Adipocyte (in vitro differentiated cells): ENCODE measurements at places on chromosomes 1 and 21.
A peak's percentile ranks its signal among the peaks of the same experiment; 100 is the strongest.

- no peak for DNase-seq
Measured at GRCh38 chr1:21521717-21522060, 12.5 kb downstream of the ALPL start.

- no peak for DNase-seq
Measured at GRCh38 chr1:168507231-168507630, 36.6 kb downstream of the XCL2 start.

DNA sequence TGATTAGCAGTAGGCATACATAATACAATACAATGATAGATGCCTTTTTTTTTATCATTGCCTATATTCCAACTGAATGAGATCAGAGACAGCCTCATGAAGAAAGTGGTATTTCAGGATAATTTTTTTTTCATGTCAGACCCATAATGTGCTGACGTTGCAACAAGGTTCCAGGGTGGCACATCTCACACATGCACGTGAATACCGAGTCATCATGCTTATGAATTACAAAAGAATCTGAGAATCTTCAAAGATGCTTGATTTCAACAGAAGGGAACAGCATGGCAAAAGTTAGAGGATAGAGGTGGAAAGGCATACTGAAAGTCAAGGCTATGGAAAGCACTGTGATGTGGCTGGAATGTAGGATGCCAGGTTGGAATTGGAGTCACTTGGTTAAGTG lies 5.0 kb upstream of the RNF11 start:
- no peak for DNase-seq

DNA sequence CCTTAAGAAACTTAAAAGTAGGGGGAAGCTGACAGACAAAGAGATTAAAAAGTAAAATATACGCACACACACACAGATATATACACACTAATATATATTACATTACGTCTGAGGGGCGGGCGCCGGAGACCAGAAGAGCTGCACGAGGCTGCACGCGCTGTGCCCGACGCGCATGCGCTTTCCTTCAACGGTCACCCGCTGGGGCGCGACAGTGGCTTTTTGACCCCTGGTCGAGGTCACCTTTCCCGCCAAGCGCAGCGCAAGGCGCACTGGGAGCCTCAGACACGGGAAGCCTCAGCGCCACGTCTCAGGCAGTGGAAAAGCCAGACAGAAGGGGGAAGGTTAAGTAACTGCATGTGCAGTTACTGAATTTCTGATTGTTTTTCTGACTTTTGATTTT lies at the start of gene HORMAD1:
HORMAD1 (minus strand) TSS at position 193 of the 400 bp plus-strand sequence. CDS start 1,390 bp downstream, outside the sequence.
- DNase-seq: no peak

GRCh38 chr1:205248793-205249601 lies 21.3 kb downstream of the TMCC2 start:
- DNase-seq: peak; percentile 56

DNA sequence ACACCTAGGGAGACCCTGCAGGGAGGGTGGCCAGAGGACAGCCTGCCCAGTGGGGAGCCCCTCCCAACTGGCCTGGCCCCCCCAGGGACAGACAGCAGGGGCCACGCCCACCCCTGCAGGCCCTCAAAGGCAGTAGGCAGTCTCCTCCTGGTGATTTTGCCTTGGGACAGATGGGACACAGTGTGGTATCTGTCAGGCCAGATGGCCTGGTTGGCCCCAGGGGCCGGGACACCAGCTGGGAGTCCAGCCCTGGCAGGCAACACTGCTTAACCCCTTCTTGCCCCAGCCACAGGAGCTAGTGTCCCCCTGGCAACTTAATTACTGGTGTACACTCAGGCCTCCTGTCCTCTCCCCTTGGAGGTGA lies 17.8 kb downstream of the IFFO2 start:
- no peak for DNase-seq

DNA sequence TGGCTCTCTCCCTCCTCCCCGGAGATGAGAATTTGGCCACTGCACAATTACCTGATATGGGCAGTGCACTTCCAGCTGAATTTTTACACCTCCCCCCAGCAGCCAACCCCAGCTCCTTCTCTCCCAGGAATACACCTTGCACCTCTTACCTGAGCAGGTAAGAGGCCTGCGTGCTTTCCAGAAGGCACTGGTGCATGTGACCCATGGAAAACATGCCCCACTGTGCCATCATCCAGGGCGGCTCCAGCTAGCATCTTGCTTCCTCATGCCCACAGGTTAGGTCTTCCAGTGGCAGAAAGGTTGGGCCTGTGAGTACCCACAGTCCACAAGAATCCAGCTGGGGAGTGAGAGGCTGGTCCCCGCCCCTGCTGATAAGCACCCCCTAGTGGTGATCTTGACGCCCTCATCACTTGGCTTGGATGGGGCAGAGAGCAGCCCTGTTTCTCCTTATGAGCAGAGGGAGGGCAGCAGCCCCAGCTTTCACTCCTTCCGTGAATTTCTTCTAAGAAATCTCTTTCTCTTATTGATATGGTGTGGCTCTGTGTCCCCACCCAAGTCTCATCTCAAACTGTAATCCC lies 57.8 kb downstream of the EDARADD start:
- no peak for DNase-seq

DNA sequence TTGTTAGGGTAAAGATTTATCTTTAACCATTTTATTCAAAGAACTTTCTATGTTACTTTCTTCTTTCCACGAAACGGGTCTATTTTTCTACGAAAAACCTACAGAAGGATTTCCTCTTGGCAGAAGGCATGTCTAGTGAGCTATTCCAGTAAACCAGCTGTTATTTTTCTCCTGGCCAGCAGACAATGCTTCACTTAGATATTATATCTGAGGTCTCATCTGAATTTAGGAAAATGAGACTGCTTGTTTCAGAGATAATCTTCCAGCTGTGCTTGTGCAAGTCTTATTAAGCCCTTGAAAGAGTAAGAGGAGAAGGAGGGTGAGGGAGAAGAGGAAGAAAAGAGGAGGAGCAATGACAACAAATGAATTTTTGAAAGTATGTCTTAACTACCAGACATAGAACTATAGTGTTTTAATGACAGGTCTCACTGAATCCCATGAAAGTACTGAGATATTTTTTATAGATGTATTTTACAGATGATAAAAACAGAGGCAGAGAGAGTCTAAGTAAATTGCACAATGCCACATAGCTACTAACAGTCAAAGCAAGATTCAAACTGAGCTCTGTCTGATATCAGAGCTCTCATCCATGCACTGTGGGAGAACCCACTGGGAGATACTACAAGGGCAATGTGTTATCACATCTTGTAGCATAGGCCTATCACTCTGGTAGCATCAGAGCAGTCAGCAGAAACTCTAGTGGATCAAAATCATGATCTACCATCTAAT lies 54.6 kb upstream of the SAMSN1 start:
- DNase-seq: no peak

GRCh38 chr1:25550155-25550506 lies 6.7 kb downstream of the LDLRAP1 start:
- no peak for DNase-seq

DNA sequence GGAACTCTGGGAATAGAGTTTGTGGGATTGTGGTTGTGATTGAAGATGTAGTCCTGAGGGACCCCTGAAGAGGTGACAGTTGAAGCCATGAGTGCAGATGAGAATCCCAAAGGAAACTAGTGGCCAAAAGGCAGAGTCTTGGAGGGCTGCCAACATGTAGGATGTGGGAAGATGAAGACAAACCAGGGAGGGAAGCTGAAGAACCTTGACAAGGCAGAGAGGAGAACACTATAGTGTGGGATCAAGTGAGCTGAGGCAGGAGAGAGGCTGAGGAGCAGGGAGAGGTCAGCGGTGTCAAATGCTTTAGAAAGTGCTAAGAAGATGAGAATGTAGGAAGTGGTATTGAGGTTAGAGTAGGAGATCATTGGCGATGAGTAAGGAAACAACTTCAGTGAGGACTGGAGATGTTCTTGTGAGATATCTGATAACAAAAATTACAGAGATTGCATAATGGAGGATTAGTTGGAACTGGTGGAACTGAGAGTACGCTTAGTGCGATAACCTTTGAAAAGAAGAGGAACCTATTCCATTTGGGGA lies 88.5 kb upstream of the VCAM1 start:
- peak; percentile 39 for DNase-seq

DNA sequence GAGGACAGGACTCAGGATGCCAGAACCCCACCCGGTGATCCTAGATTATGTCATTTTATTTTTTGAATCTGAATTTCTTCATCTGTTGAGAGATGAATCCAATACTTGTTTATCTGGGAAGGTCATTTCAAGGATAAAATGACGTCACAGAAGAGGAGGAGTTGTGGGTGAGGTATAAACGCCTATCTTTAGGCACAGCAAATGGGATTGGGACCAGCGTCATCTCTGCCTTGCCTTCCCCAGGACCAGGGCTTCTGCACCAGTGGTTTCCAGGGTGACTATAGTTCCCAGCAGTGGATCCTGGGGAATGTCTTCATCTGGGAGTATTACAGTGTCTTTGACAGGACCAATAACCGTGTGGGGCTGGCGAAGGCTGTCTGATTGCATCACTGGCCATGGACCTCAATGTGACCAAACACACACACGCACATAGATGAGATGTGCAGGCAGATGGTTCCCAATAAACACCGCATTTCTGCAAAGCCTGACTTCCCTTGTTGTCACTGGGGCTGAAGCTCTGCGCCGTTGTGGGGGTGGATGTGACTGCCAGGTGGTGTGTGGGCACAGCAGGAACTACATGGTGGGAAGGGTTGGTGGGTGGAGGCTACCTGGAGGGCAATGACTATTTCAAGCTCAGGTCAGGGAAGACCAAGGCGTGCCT lies 28.1 kb downstream of the KCNA10 start:
- no peak for DNase-seq

- DNase-seq: no peak
Measured at GRCh38 chr1:78834201-78834741, 172.3 kb downstream of the ADGRL4 start.

GRCh38 chr1:59316497-59317128 lies 19.7 kb downstream of the FGGY start:
- peak; percentile 84 for DNase-seq

DNA sequence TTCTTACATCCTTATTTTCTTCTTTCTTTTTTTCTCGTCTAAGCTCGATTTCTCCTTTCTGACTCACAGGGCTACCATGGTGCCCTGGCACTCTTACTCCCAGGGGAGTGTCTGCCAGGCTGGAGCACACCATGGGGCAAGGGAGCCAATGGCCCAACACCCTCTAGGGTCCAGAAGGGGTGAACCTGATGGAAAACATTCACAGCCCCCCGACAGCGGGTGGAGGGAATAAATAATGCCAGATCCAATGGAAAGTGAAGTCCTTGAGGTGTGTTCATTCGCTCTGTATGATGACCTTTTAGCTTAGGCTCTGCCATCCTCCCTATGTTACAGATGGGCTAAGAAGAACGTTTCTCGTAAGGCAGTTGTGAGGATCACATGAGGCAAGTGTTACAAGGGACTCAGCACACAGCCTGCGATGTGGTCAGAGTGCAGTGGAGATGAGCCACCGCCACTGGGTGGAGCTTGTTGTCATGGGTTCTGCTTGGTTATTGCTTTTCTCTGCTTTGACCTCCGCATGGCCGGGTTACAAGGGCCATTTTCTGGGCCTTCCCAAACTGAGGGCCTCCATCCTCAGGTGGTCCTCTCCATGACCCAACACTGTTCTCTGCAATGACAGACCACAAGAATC lies 3.5 kb upstream of the FCMR start:
- DNase-seq: no peak

GRCh38 chr1:88698140-88698539 lies 14.1 kb downstream of the PKN2 start:
- peak; percentile 25 for DNase-seq
